ENCODE measurements at places on chromosomes 5 and 9.

GRCh38 chr9:136960212-136960937 is 8.3 kb downstream of the LCN12 start:
- DNase-seq = no peak

DNA sequence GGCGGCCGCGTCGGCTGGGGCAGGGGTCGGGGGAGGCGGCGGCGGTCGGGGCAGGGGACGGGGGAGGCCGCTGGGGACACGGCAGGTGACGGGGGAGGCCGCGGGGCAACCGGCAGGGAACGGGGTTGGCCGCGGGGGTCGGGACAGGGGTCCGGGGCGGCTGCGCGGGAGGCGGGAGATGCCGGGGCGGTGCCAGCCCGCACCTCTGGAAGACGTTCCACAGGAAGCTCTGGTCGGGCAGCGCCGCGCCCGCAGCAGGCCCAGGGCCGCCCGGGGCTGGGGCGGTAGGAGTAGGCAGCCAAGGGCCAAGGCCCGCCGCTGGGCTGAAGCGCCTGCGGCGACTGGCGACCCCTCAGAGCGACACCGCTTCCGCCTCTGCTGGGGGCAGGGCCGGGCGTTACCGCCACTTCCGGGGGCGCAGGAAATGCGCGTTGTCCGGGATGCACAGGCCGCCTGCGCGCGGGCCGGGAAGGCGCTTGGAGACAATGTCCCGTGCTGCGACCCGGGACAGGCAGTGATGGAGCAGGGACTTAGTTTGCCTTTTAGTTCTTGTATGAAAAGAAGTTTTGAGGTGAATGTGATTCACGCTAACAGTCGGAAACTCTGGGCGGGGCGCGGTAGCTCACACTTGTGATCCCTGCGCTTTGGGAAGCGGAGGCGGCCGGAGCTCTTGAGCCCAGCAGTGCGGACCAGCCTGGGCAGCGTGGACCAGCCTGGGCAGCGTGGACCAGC is 110.0 kb upstream of the LPCAT1 start:
- DNase-seq = peak; percentile 93

GRCh38 chr5:159962214-159962613 is 45.9 kb downstream of the ADRA1B start:
- DNase-seq = no peak

DNA sequence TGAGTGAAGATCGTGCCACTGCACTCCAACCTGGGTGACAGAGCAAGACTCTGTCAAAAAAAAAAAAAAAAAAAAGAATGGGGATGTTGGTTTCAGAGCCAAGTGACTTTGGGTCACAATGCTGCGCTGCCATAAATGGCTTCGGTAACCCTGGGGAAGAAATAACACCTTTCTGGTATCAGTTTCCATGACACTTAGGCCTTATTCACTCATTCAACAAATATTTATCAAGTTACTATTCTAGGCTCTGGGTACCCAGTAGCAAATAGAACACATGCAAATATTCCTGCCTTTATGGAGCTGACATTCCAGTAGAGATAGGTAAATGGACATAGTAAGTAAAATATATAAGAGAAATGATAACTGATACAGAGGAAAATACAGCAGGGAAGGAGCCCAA is 454.2 kb downstream of the PDE4D start:
- no peak for DNase-seq

DNA sequence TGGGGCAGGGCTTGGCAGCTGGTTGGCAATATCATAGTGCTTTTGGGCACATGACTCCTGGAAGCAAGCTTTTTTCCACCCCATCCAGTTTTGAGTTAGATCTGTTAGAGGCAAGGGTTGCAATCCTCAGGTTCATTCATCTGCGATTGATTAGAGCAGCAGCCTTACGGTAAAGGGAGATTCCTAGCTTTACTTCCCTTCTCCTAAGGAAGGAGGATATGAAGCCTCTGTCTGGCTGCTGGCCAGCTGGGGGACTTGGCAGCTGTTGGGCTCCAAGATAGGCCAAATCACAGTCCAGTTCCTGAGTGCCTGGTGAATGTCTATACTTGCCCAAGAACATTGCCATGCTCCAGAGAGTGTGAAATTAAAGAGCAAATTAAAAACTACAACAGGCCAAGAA is 113.4 kb upstream of the CCNH start:
- no peak for DNase-seq

- DNase-seq = peak; percentile 25
Measured at GRCh38 chr5:43631182-43631910, 28.4 kb downstream of the NNT start.

DNA sequence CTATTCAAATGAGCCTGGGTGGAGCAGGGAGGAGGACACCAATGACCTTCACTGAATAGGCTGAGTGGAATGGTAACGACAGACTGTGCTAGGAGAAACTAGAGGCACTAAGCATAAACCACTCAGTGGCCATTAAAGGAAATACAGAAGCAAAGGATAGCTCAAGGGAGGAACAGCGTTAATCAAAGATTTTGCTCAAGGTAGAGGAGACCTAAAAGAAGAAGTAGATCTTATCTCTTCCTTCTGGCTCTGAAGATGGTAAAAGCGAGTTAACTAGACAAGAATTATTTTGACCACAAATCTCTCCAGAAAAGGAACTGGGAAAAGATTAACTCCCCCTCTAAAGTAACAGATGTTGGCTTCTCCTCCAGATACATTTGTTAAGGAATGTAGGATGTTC is 299.6 kb downstream of the EPB41L4A start:
- no peak for DNase-seq

DNA sequence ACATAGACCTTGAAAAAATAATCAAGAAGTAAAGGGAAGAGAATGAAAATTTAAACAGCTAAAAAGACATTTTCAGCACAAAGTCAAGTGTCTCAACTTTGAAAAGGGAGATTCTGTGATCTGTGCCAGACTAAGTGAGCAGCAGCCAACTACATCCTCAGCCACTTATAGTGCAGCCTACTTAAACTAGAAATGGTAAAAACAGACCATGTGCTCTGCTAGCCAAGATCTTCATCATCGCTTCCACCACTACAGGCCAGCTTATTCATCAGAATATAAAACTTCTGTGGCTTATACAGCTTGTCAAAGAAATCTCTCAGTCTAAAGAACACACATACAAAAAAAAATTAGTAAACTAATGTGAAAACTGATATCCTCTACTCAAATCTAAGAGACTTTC is 63.5 kb downstream of the CEMIP2 start:
- no peak for DNase-seq

DNA sequence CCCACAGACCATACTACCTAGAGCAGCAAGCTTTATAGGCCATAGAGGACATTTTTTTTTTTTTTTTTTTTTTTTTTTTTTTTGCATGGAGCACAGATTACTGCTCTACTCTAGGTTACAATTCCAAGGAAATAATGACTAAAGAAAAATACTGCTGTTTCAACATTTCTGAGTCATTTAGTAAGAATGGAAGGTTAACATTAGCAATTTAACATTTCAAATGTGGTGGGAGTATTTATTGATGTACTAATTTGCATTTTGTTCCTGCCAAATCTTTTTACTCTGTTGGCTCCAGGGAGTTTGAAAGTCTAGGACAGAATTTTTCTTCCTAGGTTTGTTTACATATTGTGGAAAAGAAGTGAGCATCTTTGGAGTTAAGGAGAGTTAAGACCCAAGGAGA is 142.1 kb upstream of the CCDC152 start:
- DNase-seq = no peak

DNA sequence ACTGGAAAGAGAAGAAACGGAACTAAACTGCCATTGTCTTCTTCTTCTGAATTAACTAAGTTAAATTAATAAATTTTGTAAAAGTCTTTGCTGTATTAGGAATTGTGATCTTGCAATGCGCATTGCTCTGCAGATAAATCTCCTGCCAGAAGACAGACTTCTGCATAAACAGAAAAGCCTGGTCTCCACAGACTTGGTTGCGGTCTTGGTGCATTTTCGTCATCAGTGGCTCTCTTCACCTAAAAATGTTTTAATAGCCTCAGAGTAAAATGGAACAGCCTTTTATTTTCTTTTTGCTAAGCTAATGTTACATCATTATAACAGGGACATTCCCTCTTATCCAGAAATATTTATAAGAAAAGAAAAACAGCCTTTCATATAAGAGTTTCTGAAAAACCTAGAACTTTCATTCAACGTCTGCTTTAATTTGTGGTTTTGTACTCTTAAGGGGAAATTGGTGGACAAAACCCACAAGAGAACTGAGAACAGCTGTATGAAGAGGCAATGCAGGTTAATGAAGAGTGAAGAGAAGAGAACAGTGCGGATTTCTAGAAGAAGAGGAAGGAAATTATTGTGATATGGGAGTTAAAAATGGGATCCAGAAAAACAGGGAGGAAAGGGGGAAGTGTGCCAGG is 10.1 kb downstream of the IFNA5 start:
- DNase-seq = no peak

DNA sequence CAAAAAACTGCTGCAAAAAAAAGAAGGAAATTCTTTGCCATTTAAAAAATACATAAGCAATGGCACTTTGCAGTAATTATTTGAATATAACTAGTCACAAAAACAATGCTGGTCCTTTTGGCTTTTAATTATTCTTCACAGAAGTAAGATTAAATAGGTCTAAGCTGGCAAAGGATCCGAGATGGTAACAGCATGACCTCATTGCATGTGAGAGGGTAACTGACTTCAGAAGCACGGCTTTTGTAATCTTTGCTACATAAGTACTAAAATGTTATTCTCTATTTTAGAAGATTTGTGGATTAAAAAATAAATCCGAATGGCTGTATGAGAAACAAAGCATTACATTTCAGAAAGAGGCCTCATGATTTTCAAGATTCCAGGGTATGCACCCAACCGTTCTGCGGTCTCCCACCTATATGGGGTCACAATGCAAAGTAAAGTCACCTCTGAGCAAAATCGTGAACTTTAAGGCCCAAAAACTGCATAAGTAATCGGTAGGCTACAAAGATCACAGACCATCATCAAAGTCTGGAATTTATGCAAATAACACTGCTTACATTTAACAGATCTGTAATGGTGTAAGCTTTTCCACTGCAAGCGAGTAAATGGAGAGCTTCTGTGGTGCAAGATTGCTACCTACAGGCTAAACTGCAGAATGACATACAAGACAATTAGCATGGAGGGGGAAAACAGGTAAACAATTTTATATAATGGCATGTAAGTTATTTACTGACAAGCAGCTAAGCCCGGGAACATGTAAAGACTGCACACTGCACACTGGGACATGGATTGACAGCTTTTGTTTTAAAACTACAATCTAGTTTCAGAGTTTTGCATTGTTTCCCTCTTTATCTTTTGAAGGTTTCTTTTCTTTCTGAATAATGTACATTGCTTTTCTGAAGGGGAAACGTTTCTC is 231.6 kb downstream of the SLF1 start:
- peak; percentile 5 for DNase-seq

Measured in H7 (cell line).